ENCODE measurements at places on chromosomes 4 and X.

DNA sequence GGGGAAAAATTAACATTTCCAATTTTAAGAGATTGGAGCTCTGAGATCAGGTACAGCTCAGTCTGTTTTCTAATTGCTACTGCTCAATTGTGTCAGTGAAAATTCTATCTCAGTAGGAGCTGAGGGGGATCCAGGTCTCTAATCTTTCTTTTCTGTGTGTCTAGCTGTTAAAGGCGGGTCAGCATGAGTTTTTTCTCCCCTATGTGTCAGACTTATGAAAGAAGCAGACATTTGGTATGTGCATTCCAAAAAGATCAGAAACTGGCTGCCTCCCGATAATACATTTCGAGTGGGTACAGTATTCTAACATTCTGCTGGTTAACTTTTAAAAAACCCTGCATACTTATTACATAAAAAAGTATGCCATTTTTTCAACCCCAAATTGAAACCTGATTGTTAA is 72.4 kb downstream of the PCDH7 start:
- no peak for DNase-seq

DNA sequence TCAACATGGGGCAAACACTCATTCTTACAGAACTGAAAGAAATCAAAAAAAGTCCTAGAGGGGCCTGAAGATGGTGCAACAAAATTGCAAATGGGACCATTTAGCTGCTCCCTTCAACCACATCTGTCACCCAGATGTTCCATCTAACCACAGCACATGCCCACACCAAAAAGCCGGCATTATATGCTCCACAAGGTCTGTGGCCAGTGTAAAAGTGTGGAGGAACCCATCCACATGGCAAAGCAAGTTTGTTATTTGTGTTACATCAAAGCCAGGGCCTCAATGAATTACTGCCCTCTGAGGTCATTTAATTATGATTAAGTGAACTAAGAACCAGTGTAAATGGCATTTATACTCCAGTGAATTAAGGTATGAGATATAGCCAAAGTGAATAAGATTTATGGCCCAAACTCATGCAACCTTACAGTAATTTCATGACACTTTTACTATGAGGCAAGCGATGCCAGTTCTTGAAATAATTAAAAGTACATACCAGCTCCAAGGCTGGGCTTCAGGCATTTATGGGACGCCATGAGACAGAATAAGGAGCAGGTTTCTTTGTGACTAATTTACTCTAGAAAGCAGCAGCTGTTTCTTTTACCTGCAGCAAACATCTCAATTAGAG is 48.7 kb upstream of the FGF16 start:
- no peak for DNase-seq

GRCh38 chrX:150683536-150684146 is 9.6 kb upstream of the MTMR1 start:
- DNase-seq, result peak; percentile 72

DNA sequence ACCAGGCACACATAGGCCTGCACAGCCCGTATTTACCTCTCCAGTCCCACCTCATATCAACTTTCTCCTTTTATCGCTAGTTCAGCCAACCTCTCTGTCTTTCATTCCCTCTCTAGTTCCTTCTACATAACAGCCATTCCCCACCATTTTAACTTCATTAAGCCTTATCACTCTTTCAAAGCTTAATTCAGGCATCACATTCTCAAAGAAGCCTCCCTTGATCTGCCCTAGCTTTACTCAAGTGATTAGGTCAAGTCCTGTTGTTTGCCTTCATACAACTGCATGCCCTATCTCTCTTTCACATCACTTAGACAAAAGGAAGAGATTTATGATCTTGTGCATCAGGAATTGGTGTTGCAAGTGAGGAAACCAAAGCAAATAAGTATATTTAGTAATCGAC is 74.2 kb downstream of the ALPK1 start:
- no peak for DNase-seq

GRCh38 chrX:38864165-38864564 is 62.9 kb downstream of the MID1IP1 start:
- DNase-seq, result no peak

- no peak for DNase-seq
These were observed 119.7 kb upstream of the PCDH7 start for GRCh38 chr4:30600246-30601017.

DNA sequence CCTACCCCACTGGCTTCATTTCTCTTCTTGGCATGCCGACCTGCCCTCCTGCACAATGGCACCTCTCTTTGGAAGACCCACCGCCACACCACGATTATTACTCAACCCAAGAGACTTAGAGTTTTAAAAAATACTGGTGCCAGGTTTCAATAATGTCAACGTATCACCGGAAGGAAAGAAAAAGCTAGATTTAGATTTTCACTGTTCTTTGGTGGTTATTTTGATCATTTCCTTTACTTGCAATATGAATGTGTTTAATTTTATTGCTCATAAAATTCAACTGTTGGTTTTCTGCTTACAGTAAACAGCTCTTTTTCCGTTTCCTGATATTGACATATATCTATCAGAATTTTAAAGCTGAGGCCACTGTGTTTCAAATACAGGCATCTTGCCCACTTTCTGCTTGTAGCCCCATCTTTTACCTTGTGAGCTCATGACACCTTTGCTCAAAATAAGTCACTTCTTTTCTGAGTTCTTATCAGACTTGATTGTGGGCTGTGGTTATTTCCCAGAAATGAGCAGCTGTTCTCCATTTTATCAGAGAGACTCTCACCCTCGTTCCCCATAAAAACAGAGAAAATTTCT is 439.1 kb downstream of the INPP4B start:
- DNase-seq, result peak; percentile 82

DNA sequence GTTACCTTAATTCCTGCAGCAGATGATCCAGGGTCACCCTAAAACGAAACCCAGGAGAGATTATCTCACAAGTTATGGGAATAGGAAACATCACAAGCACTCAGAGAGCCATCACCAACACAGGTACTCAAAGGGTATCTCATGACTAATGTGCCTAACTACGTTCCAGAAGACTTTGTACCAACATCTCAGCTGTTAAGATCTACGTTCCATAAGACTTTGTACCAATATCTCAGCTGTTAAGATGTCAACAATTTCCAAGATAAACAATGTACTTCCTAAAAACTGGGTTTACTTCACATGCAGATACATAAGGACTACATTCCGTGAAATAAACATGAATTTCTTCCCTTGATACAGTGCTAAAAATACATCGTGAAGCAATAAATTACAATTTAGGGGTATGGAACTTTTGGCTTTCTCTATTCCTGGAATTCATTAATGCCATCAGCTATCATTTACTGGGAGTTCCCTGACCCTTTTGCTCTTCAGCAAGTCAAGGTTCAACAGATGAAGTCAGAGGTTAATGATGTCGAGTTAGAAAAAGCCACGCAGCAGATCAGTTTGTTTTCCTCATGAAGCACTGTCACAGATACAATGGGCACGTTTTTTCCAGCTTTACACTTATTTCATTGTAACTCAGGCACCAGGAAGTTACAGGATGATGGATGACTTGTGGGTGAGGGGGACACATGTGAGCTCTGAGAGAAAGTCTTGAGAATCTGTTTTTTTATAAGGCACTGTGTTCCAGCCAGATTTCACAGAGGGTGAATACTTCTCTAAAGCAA is 127.0 kb upstream of the ETNPPL start:
- no peak for DNase-seq

- no peak for DNase-seq
These were observed 11.7 kb upstream of the TCEAL9 start for GRCh38 chrX:103344606-103345005.

GRCh38 chr4:1973661-1974060 is 35.1 kb downstream of the NELFA start:
- no peak for DNase-seq

DNA sequence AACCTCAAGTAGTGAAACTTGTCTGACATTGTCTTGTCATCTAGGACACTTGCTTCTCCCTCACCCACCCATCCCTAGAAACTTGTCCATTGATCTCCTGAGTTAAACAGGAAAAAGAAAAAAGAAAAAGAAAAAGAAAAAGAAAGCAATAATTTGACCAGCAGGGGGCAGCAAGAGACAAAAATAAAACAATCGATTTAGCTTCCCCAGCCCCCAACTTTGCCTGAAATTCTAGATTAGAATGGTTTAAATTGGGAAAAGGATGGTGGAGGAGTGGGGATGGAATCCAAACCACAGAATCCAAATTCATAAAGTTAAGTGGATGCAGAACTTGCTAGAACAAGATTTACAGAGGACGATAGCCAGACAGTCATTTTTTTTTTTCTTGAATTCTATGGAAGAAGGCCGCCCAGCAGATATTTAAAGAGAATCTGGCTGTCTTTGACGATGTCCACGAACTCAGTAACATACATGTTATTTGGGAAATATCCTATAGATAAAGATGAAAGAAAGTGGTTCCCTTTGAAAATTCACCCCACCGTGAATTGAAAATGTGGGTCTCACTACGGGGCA is 282.9 kb downstream of the USP46 start:
- DNase-seq, result peak; percentile 30

DNA sequence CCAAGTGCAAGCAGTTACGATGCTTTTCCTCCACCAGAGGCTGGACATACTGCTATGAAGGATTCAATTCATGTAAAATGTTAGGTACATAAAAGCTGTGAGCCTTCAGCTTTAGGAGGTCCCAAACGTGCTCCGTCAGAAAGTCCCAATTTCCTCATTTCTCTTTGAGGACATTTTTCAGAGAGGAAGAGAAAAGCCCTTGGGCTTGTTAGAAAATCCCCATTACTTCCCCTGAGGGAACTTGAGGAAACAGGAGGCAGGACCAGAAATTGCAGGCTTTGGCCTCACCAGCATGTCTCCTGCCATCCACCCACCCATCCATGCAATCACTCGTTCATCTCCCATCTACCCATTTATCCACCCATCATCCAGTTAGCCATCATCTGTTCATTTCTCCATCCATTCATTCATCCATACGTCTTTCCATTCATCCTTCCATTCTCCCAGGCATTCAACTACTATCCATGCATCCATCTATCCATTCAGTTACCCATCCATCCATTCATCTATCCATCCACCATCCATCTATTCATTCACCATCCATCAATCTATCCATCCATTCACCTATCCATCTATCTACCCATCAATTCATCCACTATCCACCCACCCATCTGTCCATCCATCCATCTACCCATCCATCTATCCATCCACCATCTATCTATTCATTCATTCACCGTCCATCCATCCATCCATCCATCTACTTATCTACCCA is 223.5 kb downstream of the AFAP1 start:
- DNase-seq, result no peak

GRCh38 chr4:6345866-6346265 is 76.2 kb downstream of the WFS1 start:
- no peak for DNase-seq

DNA sequence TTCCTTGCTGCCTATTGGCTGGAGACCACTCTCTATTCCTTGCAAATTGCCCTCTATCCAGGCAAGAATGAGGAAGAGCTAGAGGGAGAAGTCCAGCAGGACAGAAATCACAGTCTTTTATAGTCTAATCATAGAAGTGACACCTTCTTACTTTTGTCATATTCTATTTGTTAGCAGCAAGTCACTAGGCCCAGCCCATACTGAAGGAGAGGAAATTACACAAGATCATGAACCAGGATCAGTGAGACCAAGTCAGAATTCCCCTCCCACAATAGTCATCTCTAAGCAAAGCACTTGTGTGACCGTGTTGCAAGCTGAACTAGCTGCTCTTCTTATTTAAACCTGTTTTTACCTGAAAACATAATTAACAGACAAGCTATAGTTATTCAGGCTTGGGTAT is 317.7 kb downstream of the INPP4B start:
- no peak for DNase-seq

DNA sequence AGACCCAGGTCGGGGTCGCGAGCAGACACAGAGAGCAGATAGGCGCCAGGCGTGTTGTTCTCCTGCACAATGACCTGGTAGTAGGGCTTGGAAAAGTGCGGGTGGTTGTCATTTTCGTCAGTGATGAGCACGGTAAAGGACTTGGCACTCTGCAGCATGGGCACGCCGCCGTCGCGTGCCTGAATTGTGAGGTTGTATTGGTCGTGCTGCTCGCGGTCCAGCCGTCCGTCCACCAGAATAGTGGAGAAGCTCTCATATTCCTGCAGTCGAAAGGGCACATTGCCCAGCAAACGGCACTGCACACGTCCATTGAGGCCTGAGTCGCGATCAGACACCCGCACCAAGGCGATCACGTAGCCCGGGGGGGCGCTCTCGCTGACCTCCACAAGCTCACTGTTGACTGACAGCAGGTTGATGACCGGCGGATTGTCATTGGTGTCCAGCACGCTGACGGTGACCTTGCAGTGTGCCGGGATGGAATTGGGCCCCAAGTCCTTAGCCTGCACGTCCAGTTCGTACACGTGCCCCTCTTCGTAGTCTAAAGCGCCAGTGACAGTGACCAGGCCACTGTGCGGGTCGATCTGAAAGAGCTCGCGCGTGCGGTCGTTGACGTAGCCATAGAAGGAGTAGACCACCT is 2.8 kb downstream of the PCDH19 start:
- no peak for DNase-seq

GRCh38 chr4:87089368-87089767 is 131.1 kb downstream of the KLHL8 start:
- DNase-seq, result no peak

DNA sequence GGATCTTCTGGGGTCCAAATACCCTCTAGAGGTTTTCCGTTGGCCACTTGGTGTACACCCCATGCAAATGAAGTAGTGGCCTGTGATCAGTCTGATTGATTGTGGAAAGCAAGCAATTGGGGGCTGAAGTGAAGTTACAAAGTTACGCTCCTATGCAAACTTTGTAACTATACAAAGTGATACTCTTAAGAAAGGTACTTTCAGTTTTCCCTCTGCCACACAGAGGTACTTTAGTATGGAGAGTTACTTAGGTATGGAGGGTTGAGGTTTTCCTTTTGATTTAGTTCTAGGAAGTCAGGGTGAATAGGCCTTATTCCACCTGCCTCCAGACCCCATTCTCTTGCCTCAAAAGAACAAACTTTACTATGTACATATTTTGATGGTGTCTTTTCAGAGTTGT is 28.7 kb downstream of the STAG2 start:
- DNase-seq, result no peak

GRCh38 chr4:94334962-94335361 is 7.7 kb downstream of the HPGDS start:
- DNase-seq, result no peak

DNA sequence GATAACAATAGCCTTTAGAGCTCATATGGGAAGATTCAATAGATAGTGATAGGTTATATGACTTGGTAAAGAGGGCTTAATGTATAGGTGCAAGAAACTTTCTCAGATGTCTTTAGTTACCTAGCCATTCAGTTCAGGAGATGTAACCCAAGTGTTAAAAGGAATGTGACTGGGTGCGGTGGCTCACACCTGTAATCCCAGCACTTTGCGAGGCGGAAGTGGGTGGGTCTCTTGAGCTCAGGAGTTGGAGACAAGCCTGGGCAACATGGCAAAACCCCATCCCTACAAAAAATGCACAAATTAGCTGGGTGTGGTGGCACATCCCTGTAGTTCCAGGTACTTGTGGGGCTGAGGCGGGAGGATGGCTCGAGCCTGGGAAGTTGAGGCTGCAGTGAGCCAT is 7.9 kb downstream of the TET2 start:
- DNase-seq, result no peak
